ENCODE measurements at places on chromosomes 6 and 20.

- peak; percentile 31 for DNase-seq
Observed at GRCh38 chr20:64188682-64189529, 24.7 kb downstream of the MYT1 start.

DNA sequence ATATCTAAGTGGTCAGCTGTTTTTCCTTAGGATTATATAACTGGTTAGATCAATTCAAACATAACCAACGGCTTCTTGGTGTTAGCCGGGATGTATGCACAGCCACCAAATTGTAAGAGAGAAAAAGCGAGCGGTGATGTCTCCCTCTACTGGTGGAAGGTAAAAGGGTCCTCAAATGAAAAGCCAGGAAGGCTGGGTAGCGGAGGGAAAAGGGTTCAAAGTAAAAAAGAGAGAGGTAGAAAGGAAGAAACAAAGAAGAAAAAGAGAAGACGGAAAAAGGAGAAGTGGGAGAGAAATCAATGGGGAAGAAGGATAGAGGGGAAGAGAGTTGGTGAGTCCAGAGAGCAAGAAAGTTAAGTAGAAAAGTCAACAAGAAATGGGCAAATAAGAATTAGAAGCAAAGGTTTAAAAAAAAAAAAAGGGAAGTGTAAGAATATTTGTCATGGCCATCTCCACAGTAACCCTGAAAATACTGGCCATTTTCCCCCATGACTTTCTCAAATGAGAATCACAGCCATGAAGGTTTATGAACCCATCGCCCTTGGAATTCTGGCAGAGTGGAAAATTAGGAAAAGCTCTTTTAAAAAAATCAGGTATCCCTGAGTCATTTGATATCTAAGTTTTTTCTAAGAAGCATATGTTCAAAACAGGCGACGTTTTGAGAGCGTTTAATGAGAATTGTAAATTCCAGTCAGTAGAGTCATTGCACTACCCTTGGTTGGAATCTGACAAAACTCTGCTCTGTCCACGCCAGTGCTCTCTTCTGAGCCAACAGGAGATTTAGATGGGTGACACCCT is 155.6 kb upstream of the SNX9 start:
- DNase-seq = peak; percentile 56

DNA sequence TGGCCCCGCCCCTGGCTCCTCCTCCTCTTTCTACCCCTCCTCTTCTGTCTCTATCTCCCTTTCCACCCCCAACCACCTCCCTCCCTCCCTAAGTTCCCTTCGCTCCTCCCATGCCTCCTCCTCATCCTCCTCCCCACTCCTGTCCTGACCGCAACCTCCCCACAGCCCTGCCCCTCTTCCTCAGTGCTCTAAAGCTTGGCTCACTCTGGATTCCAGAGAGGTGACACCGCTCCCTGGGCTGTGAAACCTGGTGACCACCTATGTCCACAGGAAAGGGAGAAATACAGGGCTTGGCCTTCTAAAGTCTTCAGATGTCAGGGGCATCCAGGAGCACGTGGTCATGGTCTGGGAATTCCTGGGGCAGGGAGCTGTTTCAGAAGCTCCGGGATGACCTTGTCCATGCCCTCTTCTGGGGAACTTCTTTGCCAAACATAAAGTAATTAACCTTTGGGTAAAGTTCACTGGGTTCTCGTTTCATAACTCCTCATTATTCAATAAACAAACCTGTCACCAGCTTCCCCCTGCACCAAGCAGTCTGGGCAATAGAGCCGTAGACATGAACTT is 345 bp upstream of the CST5 start:
- no peak for DNase-seq

GRCh38 chr6:142685852-142686506 is 259.0 kb downstream of the HIVEP2 start:
- no peak for DNase-seq

- DNase-seq = no peak
Observed at GRCh38 chr20:54633374-54634355, 158.3 kb downstream of the DOK5 start.

DNA sequence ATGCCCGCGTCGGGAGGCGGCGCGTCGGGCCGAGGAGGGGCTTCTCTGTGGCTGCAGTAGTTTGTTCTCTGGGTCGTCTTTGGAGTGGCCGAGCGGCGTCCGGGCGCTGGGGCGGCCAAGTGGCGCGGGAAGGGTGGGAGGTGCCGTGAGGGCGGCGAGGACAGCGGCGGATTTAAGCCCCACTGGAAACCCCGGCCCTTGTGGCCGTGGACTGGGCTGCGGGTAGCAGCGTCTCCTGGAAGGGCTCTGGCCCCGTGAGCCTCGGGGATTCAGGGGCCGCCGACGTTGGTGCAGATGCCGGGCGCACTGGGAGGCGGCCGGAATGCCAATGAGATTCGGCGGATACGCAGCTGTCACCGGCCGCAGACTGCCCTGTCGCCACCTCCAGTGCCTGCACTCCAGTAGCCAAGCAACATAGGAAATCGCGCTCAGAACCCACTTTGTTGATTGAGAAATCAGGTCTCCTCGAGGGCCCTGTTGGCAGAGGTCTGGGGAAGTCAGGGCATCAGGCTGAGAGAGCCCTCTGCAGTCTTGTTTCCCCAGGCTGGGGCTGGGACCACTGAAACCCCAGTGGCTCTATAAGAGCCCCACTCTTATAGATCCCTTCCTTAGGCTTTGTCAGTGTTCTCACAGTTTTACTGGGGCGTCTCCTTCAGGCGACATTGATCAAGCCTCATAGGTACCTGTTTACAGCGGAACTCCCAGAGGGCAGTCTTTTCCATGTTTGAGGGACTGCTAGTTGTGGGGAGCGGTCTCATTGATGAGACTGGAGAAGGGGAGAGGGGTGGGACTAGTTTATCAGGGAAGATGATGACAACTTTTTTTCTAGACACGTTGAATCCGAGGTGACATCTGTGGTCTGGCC is 642 bp downstream of the GZF1 start:
- no peak for DNase-seq

Measured in NCI-H1092 (cell line).